ENCODE measurements at places on chromosomes 5 and 9.

- DNase-seq, result peak; percentile 51
Observed at GRCh38 chr5:1385395-1386273, 40.7 kb upstream of the CLPTM1L start.

GRCh38 chr5:177049285-177049684 is 26.8 kb downstream of the ZNF346 start:
- DNase-seq, result no peak

GRCh38 chr5:16642867-16643266 is 26.1 kb upstream of the RETREG1 start:
- no peak for DNase-seq

GRCh38 chr5:60404171-60404570 is 295.8 kb downstream of the DEPDC1B start:
- no peak for DNase-seq

DNA sequence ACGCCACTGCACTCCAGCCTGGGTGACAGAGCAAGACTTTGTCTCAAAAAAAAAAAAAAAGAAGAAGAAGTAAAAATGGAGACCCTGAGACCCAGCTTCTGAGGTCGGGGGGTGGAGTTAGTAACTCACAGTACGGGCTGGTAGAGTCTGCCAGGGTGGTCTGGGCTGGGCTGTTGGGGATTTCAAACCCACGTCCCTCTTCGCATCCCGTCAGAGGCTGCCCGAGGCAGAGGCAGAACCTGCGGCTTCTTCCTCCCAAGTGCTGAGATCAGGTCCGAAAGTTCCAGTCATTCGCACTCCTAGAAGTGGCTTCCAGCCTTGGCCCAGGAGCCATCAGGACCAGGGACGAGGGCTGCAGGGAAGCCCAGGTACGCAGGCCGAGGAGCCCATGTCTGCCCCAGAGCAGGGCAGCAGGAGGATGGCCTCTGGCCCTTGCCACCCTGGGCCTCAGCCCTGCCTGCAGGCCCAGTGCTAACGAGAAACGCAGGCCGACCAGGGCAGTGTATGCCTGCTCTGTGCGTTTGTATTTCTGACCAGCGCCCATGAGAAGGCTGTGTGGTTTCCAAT is 9.9 kb upstream of the SLC2A6 start:
- no peak for DNase-seq

GRCh38 chr5:98774192-98775033 is 950 bp downstream of the RGMB start:
- peak; percentile 48 for DNase-seq

DNA sequence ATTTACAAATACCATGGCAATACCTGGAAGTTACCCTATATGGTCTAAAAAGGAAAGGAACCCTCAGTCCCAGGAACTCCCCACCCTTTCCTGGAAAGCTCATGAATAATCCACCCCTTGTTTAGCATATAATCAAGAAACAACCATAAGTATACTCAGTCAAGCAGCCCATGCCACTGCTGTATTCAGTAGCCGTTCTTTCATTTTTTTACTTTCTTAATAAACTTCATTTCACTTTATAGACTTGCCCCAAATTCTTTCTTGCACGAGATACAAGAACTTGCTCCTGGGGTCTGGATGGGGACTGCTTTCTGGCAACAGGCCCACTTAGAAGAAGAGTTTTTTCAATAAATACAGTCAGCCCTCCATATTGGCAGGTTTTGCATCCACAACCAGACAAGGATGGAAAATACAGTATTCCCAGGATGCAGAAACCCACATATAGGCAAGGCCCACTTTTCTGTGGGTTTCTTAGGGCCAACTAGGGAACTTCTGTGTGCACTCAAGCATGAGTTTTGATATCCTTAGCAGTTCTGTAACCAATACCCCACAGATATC is 2.8 kb upstream of the TBCA start:
- DNase-seq, result no peak

- DNase-seq, result no peak
Observed at GRCh38 chr5:77181173-77181572, 29.3 kb upstream of the PDE8B start.

DNA sequence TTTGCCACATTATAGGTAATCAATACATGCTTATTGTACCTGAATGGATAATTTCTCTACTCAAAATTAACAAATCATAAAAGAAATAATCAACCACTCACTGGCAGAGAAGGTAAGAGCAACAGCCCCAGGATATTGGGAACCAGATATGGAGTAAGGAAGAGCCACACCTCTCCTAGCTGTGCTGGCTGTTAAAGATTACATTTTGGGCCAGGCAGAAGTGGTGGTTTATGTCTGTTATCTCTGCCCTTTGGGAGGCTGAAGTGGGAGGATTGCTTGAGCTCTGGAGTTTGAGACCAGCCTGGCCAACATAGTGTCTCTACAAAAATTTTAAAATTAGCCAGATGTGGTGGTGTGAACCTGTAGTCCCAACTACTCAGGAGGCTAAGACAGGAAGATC is 56.4 kb downstream of the BHMT start:
- no peak for DNase-seq

- DNase-seq, result no peak
Observed at GRCh38 chr5:129746876-129747275, 1.0 kb upstream of the MINAR2 start.

- DNase-seq, result no peak
Observed at GRCh38 chr9:21758540-21758939, 43.9 kb upstream of the MTAP start.

DNA sequence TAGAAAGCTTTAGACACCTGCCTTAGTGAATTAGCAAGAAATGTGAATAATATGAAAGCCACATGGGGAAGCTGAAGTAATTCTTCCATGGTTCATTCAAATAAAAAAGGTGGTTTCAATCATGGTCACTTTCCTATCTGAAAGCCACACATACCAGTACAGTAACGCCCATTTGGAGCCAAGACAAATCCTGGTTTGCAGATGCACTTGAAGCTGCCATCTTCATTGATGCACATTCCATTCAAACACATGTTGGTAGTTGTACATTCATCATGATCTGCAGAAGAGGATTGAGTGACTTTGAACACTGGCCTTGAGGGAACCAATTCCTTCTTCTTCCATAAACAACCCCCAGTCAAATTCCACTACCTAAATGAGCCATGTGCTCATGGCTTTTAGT is 161.5 kb downstream of the FBN2 start:
- no peak for DNase-seq

DNA sequence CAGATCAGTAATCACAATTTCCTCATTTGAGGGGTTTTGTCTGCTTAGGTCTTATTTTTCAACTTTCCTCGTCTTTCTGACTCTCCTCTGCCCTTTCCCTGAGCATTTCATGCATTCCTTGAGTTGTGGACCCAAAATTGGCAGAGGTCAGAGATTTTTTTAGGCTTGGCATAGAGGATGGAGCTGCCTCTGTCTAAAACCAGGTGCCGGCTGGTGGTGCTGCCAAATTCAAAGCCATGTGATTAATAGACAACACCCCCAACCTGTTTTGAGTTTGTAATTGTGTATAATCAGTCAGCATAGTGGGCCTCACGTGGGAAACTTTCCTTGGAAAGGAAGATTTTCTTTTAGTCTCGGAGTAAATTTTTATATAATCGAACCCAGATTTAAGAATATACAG is 39.6 kb downstream of the TJP2 start:
- DNase-seq, result no peak

- no peak for DNase-seq
Observed at GRCh38 chr5:5387777-5388176, 34.7 kb upstream of the ICE1 start.

GRCh38 chr5:149792540-149793255 is 62.6 kb downstream of the PPARGC1B start:
- no peak for DNase-seq

DNA sequence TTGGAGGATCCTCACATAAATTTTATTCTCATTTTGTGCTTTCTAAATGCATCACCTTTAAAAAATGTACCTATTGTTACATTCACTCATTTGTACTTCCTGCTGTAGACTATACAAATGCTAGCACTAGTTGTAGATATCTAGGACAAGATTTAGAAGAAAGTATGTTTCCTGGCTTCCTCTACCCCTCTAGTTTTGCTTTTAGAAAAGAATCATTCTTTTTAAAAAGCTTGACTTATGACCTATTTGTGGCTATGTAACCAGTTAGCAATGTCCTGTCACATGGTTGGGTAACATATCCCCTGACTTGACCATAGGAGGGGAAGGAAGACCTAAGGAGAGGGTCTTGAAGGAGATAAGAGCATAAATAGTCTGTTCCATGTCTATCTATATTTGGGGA is 13.3 kb downstream of the CAMK4 start:
- DNase-seq, result no peak

DNA sequence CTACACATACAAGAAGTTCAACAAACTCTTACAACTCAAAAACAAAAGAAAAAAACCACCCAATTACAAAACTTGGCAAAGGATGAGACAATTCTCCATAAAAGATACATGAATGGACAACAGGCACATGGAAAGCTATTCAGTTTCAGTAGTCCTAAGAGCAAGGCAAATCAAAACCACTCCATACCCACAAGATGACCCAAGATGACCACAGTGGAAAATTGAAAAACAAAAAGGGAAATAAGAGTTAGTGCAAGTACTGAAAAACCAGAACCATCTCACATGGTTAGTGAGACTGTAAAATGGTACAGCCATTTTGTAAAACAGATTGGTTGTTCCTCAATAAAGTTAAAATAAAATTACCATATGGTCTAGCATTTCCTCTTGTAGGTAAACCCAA is 287.1 kb upstream of the CDH9 start:
- DNase-seq, result no peak

- no peak for DNase-seq
Observed at GRCh38 chr5:89036166-89036565, 153.2 kb upstream of the MEF2C start.

DNA sequence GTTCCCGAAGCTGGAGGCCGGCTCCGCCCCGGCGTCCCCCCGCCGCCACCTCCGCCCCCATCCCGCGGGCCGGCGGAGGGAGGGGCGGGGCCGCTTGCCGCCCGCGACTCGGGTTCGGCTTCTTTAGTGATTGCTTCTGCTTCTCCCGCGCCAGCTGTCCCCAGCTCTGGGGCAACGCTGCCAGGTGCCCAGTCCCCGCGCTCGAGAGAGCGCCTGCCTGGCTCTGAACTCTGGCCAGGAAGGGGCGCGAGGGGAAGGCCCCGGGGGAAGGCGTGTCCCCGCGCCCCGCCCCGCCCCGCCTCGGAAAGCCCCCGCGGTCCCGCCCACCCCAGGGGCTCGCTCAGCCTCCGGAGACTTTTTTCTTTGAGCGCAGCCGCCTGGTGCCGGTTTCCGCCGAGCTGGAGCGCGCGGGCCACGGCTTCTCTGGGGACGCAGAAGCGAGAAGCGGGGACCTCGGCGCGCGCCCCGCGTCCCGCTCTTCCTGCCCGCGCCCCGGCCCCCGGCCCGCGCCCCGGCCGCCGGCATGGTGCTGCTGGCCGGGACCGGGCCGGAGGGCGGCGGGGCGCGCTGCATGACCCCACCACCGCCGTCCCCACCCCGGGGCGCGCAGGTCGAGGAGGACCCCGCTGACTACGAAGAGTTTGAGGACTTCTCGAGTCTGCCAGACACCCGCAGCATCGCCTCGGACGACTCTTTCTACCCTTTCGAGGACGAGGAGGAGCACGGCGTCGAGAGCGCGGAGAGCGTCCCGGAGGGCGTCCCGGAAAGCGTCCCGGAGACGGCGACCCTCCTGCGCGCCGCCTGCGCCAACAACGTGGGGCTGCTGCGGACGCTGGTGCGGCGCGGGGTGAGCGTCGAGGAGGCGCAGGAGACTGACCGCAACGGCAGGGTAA is at the start of gene ANKRD33B:
ANKRD33B (plus strand) TSS at position 126 of the 893 bp plus-strand sequence; CDS start at position 524, 398 bp downstream.
- DNase-seq, result peak; percentile 73

- DNase-seq, result no peak
Observed at GRCh38 chr5:73808911-73809310, 182.9 kb downstream of the ARHGEF28 start.

DNA sequence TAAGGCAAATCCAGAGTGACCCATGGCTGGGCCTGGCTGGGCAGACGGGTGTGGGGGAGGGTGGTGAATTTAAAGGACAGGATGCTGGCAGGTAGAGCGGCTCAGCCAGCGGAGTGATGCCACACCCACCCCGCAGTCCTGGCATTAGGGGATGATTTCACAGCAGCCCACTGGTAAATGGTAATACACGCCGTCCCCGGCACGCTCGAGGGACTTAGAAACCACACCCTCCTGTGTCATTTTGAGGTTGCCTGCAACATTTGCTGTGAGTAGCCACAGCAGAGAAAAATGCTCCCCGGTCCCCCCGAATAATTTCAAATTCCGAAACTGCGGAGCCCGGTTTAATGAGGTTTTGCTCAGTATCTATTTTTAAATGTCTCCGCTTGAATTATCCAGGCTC is 71.3 kb upstream of the FCN2 start:
- no peak for DNase-seq

DNA sequence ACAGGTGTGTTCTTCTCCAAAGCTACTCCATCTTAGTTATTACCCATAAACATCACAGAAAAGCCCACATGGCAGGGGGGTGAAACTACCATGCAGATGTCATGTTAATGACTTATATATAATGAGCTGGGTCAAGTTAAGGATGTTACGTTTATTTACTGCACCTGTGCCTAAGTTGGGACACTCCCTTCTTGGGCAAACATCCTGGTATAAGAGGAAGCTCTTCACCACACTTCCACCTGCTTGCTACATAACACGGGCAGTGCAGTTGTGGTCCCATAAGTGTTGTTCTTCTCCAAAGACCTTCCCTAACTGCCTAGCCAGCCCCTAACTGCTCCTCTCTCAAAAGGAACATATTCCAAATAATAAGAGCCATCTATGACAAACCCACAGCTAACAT is 9.3 kb upstream of the ZCCHC9 start:
- no peak for DNase-seq

All from KBM-7 (cell line).